ENCODE measurements at places on chromosomes 5 and 9. TPM values are rescaled to one million over a fixed set of nuclear protein-coding genes. Genes with fewer than 3 reads are reported as not detected.

HTR4 gene
- 4.3 TPM for total RNA-seq

PARP8 gene
- 6.6 TPM for total RNA-seq

PRUNE2 gene
- 28.5 TPM for total RNA-seq

ACTBL2 gene
- 0.12 TPM for total RNA-seq

GRCh38 chr5:135069895-135070657, 36.0 kb upstream of the PITX1 start:
- DNase-seq: no peak

- DNase-seq: no peak
Measured at GRCh38 chr5:138371454-138371853, 19.0 kb downstream of the KDM3B start.

- DNase-seq: peak; percentile 44
Measured at GRCh38 chr5:132203916-132204315, 23.7 kb downstream of the P4HA2 start.

DNA sequence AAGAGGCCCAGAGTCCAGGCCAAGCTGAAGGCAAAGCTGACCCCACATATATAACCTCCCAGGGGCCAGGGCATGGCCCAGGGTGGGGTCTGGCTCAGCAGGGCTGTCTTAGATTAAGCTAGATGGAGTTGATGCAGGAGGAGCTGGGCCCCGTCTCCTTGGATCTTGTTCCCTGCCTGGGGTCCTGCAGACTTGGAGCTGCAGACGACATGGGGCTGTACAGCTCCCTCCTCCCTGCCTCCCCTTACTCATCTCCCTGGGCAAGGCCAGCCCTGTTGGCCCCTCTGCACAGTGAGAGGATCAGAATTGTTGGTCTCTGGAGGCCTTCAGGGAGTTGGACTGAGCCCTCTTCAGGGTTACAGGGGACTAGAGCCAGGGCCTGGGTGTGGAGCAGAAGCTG, 134.9 kb downstream of the RGS3 start:
- no peak for DNase-seq

DNA sequence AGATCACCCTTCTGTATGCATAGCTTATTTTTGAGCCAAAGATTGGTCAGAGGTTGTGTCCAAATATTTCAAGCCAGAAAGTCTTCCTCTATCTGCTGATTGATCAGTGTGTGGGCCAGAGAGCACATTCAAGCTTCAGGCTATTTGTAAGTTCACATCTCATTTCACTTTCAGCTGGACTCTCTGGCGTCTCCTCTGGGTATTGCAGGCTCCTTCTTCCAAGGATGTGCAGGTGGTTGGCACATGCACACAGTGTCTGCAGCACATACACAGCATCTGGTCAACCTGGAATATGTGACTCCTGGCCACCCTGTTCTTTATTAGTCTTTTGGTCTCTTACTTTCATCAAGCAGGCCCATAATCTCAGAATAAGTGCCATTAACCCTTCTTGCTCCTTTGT, 516.1 kb downstream of the ANXA1 start:
- no peak for DNase-seq
